Substantia nigra (tissue), 51 donors: ENCODE measurements at places on chromosomes 16 and 17.
A peak's percentile ranks its signal among the peaks of the same experiment; 100 is the strongest.

- no peak for DNase-seq
Measured at GRCh38 chr16:89123001-89123830, 29.6 kb downstream of the ACSF3 start.

DNA sequence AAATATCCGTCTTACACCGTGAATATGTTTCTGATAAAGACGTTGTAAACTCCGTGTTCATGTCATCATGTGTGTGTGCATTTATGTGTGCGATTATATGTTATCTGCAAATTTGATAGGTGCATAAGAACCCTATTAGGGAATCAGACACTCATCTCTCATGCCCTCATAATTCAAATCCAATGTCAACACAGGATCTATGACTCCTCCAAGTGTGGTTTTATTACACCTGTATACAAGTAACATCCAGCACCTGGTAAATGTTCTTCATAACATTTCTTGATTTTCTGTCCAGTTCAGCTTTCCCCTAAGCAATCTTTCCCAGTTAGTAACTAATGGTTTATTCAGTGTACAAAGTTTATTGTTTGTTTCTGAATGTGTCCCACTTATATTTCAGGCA lies 681.9 kb downstream of the CDH11 start:
- DNase-seq: no peak

DNA sequence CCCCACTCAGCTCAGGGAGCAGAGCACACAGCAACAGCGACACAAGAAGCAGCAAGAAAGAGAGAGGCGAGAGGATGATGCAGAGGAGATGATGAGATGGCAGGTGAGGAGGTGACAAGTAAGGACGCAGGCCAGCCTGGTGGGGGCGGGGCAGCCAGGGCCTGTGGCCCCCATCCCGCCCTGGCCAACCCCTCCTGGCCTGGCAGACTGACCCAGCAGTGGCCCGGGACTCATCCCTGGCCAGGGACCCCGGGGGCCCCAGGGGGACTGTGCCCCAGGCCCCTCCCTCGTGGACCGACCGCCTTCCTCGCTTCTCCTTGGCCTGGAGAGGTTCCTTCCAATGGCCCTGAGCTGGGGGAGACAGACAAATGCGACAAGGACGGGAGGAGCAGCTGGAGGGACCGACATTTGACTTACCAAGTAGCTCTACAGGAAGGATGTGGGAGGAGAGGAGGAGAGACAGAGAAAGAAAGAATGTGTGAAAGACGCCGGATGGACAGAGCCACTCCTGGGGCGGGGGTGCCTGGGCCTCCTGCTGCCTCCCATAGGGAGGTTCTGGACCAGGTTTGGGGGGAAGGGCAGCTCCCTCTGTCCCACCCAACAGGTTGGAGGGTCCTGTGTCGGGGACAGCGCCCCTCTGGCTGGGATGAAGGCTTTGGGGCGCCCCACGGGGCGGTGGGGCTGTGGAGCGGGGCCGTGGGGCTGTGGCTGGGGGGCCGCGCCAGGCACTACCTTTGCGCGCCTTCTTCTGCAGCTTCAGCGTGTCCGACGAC lies 6.8 kb downstream of the MTSS2 start:
- DNase-seq: no peak

- no peak for DNase-seq
Measured at GRCh38 chr16:67384778-67385510, 8.4 kb downstream of the TPPP3 start.

DNA sequence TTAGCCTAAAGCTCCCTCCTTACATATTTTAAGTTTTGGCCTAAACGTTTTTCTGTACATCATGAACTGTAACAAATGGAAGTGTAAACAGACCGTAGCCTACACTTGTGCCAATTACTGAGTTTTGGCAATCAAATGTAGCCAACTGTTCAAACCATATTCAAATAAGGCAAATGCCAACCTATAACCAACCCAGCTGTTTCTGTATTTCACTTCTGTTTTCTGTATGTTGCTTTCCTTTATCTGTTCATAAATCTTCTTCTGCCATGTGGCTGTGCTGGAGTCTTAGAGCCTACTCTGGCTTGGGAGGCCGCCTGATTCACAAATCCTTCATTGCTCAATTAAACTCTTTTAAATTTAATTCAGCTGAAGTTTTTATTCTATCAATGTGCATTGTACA lies 6.9 kb upstream of the C16orf78 start:
- no peak for DNase-seq

- DNase-seq: no peak
Measured at GRCh38 chr17:63450551-63450950, 4.4 kb upstream of the CYB561 start.

DNA sequence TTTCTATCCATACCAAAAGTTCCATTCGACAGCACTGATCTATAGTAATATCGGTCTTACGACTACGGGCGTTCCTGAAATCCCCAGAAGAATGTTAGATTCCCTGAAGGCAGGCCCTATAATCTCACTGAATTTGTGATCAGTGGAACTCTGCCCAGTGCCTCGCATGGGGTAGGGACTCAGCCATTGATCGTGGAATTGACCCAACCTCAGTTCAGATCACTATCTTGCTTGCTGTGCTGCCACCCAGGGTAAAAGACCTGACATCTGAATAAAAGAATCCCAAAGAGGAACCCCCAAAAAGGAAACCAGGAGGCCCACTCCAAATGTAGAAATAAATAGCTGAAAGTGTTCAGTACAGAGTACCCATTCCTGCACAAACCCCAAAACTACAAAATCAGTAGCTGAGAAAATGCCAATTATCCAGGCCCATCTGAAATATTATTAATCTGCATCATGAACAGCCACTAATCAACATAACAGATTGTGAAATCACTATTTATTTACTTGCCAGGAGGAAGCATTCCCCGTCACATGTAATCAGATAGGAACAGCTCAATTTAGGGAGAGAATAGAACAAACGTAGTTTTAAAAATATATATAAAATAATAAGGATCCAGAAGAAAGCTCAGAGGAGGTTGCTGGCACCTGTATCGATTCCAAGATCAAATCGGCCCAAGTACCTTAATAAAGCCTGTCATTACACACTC lies 221.9 kb downstream of the ZFHX3 start:
- no peak for DNase-seq

- no peak for DNase-seq
Measured at GRCh38 chr17:31880311-31880710, 21.2 kb downstream of the UTP6 start.

- DNase-seq: no peak
Measured at GRCh38 chr17:28196636-28197035, 122.4 kb upstream of the TMEM97 start.

GRCh38 chr17:72471296-72471695 lies 350.5 kb downstream of the SOX9 start:
- DNase-seq: no peak

- peak; percentile 17 for DNase-seq
Measured at GRCh38 chr17:6435968-6436367, 1.0 kb upstream of the AIPL1 start.

DNA sequence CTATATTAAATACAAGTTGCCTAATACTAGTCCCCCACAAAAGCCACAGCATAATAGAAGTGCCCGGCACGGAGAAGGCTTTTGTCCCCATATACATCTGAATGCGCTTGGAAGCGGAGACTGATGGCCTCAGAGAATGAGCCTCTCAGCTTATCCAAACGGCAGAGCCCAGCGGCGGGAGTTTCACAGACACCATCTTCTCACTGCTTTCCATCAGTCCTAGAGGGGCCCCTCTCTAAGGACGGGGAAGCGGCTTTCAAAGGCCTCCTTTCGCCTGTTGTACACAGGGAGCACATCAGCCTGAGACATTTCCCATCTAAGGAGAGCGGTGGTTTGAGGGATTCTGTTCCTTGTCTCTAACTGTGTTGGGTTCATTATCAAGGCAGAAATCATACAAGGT lies 16.9 kb downstream of the NXN start:
- no peak for DNase-seq

- DNase-seq: no peak
Measured at GRCh38 chr16:2477327-2477726, 2.4 kb downstream of the TBC1D24 start.

DNA sequence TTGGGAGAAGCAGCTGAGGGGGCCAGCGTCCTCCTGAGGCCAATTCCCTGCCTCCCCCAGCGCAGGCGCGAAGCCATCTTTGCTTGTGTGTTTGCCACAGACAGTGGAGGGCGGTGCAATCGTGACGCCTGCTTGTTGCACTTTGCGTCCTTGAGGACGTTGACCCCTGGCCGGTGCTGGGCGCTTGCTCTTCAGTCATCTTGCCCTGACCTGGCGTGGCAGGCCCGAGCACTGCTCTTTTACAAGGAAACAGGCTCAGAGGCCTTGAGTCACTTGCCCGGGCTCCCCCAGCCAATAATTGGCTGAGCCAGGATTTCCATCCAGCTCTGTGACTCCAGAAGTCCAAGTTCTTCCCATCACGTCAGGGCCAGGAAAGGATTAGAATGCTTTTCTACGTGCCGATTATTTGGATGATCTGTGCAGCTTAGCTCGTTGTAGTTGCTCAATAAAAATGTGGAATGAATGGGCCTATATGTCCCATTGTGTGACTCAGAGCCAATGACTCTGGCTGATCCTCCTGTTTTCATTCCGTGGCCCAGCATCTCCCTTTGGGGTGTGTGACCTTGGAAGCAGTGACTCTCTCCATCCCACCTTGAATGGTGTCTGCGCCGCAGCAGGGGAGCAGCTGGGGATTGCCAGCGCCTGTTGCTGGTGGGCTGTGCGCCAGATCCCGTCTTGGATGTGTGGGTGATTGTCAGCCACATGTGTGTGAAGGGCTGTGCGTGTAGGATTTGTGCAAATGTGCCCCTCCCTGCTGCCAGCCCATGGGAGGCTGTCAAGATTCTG lies 214.1 kb downstream of the SEC14L1 start:
- no peak for DNase-seq

DNA sequence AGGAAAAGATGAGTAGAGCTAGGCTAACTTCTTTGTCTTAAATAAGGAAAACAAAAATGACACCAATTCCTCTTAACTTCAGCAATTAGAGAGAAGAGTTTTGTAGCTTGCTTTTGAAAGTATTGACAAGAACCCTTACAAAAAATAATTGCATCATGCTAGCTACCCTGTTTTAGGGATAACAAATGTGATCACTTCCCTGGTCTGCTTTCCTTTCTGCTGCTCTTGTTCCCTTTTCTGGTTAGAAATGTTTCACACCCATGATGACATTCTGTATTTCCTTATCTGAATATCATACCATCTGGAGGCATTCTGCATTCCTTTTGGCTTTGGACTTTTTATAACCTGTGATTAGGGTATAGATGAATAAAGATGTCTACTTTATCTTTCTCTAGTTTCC lies 9.9 kb upstream of the SMIM36 start:
- no peak for DNase-seq

GRCh38 chr17:49180303-49180702 lies 30.1 kb downstream of the GNGT2 start:
- no peak for DNase-seq

DNA sequence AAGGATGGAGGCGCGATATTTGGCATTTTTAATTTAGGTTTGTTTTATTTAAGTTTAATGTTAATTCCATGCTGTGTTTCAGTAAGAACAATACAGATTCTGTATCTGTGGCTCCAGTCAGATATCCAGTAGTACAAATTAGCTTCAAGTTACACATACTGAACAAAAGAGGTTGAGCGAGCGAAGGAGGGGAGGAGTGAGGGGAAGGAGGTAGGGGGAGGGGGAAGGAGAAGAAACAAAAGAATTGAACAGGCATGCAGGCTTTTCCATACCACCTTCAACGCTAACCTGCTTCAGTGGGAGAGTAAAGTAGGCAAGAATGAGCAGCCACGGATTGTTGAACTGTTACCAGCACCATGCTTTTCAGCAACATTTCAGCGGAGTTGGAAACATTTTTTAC lies 55.5 kb downstream of the YWHAE start:
- DNase-seq: no peak

- no peak for DNase-seq
Measured at GRCh38 chr17:42266918-42267766, 9.0 kb downstream of the STAT5B start.

DNA sequence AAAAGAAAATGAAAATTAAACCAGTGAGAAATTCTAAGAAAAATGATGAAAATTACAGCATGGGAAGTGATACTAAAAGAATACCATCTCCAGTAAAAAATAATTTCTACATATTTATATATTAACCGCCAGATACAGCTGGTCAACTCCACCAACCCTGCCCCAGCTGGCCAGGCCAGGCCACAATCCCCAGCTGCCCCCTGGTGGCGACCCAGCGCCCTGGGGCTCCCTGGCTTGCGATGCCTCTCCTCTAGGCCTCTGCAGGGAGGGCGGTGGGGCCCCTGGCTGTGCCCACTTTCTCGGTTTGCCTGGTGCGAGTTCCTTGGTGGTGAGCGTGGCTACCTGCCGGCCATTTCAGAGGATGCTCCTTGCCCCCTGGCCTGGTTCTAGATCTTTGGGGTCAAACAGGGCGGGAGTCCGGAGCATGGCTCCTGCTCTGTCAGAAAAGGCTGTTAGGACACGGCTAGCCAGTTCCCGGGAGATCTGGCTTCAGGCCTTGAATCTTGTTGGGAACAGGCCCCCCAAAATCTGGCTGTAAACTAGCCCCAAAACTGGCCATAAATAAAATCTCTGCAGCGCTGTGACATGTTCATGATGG lies 14.5 kb downstream of the GLIS2 start:
- DNase-seq: peak; percentile 88

DNA sequence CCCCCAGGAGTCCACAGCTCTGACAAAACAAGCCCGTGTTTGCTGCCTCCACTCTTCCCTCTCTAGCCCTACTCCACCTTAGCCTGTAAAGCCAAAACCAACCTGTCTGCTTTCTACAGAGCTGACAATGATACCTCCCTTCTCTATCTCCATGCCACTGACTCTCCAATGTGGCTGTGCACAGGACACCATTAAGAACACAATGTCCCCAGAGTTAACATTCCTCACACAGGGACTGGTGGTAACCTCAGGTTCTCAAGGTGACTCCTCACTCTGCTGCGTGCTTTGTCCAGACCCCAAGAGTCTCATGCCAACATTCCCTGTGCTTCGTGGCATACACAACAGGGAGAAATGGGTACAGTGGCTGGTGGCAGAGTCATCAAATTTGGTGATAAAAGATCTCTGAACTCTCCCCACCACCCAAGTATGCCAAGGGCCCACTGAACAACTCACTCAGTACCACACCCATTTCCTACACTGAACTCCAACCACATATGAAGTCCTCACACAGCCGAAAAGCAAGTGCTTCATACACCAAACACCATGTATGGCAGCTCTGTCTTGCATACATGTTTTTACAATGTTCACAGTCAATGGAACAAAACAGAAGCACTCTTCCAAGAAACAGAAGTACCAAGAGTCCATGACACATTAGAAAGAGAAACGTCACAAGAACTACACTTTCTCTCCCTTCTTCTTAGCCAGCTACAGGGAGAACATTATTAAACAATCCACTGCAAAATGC lies 21.1 kb downstream of the CSNK2A2 start:
- no peak for DNase-seq

- DNase-seq: no peak
Measured at GRCh38 chr17:72858826-72859495, 233.5 kb downstream of the SLC39A11 start.

GRCh38 chr16:82229800-82230619 lies 60.0 kb upstream of the MPHOSPH6 start:
- DNase-seq: peak; percentile 68

GRCh38 chr16:2516391-2517240 lies 2.9 kb downstream of the ATP6V0C start:
- DNase-seq: no peak

DNA sequence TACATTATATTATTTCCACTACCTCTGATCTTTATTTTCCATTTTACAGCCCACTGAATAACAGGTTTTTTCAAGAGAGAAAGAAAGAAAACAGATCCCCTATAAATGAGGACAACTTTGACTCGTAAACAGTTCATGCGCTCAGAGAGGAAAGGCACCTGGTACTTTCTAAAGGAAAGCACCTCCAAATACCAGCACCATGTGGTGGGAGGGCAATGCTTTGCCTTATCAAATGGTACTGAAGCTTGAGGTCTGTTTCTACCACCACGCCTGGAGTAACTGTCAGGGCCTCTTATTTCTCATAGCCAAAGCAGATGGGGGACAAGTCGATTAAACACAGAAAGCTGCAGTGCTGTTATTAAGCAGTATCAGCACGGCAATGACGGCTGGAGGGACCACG lies 510.3 kb upstream of the ZFHX3 start:
- DNase-seq: no peak
